ENCODE measurements at places on chromosomes 13 and 19. TPM values are rescaled to one million over a fixed set of nuclear protein-coding genes. Genes with fewer than 3 reads are reported as not detected.

The MRPS12 gene
- 28.2 TPM for total RNA-seq

The EEF1AKMT1 gene
- 4.2 TPM for total RNA-seq

The PRR19 gene
- total RNA-seq = 0.37 TPM

The EDDM13 gene
- total RNA-seq = not detected

The SYNGR4 gene
- total RNA-seq = not detected

The ZNF576 gene
- total RNA-seq = 10.9 TPM

The IGFL4 gene
- 0.09 TPM for total RNA-seq

The CYP2A7 gene
- total RNA-seq = not detected

The PSG11 gene
- not detected for total RNA-seq

The CYP4F11 gene
- not detected for total RNA-seq
